SK-N-MC (cell line): ENCODE measurements at places on chromosomes 2 and 18.

DNA sequence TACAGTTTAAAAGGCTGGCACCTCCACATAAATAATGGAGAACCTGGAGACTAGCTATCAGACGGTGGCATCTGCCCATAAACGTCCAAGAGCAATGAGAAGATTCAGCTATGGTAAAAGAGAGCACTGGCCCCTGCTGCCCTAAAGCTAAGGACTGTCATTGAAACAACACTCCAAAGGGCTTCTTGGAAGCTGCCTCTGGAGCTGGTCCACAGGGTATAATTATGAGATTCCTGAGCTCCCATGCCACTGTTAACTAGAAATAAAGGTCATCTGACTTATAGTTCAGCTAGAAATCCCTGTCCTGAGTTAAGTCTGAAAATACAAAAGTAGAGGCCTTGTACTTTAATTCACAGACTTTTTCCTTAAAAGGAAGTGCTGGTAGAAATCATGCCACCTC, 39.9 kb upstream of the RBMS1 start:
- DNase-seq, result no peak

DNA sequence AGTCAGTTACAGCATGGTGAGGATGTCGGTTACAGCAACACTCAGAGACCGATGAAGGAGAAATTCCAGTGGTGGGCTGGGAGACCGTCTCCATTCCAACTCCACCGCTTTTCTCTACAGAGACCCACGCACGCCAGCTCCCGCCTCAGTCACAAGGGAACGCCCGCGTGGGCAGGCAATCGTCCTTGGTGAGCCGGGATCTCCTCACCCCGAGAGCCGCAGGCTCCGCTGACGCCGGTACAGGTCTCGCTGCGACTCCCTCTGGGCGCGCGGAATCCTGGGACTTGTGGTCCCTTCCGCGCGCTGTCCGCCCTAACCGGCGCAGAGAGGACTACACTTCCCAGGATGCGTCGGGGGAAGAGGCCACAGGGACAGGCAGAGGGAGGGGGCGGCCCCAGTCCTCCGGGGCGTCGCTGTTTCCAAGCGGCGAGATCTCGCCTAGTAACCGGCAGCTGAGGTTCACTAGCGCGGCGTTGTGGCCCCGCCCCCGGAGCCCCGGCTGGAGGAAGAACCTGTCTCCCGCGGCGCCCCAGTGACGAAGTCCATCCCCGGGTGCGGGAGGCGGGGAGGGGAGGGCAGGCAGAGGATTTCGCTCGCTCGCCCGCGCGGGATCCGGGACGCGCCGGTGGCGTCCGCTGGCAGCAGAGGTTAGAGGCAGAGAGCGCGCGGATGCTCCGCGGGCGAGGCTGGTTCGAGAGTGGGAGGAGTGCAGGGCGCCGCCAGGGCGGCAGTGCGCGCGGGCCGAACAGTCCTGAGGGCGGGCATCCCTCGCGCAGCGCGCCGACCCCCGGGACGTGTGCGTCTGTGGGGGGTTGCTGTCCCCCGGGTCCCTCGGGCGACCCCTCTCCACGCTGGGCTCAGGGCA, at the start of gene EML6:
EML6 (plus strand) TSS at position 532 of the 865 bp plus-strand sequence. CDS start 1,400 bp downstream, outside the sequence.
- peak; percentile 66 for DNase-seq

DNA sequence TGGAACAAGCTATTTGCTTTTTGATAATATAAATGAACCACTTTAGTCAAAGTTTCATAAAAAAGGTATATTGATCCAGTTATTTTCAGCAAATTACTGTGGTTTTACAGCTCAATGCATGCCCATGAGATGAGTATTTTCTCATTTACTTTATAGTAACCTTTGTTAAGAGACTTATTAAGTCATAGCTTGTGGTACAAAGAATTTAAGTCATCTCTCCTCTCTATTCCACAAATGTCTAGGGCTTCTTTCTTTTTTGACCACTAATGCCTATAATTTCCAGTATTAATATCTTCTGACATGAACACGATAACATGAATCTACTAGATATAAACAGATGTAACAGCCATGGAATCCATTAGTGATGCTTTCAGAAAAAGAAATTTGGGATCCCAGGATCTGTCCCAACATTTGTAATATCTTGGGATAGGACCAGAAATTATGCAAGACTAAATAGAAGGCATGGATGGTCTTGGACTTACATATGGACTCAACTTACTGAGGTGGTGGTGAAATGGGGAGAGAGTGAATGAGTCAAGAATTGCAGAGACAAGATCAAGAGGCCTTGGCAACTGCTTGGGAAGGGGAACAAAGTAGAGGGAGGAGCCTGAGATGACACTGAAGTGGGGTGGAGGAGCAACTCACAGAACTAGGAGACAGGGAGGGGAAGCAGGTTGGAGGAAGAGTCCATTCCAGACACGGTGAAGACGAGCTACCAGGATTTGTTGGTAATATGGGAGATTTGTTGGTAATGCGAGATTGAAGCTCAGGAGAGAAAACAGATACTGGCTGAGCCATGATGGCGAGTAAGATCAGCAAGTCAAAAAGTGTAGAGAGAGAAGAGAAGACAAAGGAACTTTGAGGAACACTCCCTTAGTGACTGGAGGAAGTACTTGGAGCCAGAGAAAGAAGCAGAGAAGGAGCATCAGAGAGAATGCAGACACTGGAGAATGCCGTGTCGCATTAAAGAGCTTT, 42.4 kb upstream of the KDM3A start:
- DNase-seq, result no peak

DNA sequence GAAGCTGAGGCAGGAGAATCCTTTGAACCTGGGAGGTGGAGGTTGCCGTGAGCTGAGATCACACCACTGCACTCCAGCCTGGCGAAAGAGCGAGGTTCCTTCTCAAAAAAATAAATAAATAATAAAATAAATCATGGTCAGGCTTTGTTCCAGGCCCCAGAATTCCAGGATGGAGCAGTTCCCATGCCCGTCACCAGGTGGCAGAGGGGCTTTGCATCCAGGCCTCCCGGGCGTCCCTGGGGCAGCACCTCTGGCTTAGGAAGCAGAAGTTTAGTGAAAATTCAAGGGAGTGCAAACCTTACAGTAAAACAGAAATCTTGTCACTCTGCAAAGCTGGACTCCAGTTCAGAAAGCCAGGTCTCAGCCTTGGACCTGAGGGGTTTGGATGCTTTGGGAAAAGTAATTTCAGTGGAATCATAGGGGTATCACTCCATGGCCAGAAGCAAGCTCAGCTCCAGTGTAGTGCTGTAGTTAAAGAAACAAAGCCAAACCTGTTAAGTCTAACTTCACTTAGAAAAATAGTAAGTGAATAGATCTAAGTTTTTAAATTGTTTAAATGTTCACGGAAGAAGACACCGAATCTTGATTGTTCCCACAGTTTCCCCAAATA, 512.7 kb downstream of the CMPK2 start:
- peak; percentile 6 for DNase-seq
